ENCODE measurements at places on chromosomes 13 and 19.

DNA sequence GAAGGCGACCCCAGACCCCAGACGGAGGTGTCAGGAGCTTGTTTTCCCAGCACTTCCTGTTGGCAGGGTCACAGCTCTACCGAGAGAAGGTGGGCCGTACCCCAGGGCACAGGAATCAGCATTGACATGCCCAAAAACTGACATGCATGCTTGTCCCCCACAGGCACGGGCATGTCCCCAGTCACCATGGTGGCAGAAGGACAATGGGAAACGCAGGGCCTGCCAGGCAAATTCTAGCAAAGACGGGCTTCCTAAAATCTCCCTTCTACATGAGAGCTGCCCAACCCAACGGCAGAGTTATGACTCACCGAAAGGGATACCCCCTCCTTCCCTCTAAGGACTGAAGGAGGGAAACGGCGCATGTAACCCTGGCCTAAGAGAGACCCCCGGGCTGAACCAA, 18.5 kb downstream of the TSHZ3 start:
- DNase-seq = no peak

DNA sequence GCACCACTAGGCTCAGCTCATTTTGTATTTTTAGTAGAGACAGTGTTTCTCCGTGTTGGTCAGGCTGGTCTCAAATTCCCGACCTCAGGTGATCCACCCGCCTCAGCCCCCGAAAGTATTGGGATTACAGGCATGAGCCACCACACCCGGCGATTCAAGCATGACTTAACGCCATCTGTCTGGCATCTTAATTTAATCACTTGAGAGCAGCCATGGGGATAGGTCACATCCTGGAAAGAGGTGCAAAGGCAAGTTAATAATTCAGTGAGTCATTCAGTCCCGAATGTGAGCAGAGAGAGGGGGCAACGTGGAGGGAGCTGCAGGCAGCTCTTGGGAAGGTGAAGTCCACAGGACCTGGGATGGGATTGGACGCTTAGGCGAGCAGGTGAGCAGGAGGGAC, 31.7 kb upstream of the USP29 start:
- DNase-seq = no peak

GRCh38 chr13:45047394-45048310, 58.3 kb downstream of the GPALPP1 start:
- peak; percentile 73 for DNase-seq

DNA sequence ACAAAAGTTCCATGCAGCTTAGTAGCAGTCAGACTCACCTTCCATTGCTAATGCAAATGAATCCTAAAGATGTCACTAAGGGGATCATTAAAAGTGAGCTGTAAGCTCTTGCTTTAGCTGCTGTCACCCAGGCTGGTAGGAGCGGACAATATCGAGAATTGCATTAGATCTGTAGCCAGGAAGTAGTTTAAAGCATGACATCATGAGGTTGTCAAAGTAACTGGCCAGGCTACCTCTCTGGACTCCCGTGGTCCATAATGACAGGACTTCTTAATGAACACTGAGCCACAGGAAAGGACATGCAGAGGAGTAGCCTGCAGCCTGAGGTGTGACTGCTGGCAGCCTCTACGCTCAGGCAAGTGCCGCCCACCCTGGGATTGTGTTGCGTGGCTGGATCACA, 522.3 kb upstream of the NBEA start:
- no peak for DNase-seq

DNA sequence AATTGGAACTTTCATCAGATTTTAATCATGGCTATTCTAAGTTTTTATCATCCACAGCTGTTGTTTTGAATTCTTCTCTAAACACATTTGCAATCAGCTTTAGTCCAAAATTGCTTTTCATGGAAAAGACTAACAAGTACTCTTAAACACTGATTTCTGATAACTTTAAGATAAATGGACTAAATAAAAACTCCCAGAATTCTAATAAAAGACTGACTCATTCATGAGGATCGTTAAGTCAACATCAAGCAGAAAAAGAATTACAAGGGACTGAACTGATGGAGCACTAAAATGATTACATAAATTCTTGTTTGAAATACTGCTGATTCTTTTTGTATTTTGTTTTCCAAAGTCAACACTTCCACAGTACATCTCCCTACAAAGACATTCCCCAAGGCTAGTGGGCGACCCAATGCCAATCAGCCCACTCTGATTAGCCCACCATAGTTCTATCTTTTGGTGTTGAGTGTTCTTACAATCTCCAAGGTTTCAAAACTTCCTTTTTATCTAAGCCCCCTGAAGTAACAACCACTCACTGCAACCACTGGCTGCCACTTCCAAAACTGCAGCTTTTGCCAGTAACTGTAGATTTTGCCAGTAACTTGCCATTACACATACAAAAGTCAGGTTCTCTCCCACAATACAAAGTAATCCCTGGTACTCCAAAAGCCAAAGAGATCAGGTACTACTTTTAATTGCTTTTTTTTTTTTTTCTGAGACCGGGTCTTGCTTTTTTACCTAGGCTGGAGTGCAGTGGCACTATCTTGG, 14.0 kb upstream of the NAA16 start:
- no peak for DNase-seq
